Bladder microvascular endothelial cell (primary cell): ENCODE measurements at places on chromosomes 3 and 15. TPM values are rescaled to one million over a fixed set of nuclear protein-coding genes. Genes with fewer than 3 reads are reported as not detected.

The COL8A1 gene
- total RNA-seq: 86.8 and 462 TPM in 2 replicates

The LHFPL4 gene
- total RNA-seq: 0.06 TPM in 1 of 2 replicates, not detected in the other

The SYNPR gene
- total RNA-seq: not detected in 2 replicates

The CLDN18 gene
- total RNA-seq: not detected in 2 replicates

The MBNL1 gene
- 214 and 288 TPM in 2 replicates for total RNA-seq

The OR5H2 gene
- total RNA-seq: not detected in 2 replicates

The CD200R1 gene
- not detected in 2 replicates for total RNA-seq

The LTF gene
- total RNA-seq: 0.13 and 0.16 TPM in 2 replicates

The TIGIT gene
- not detected in 2 replicates for total RNA-seq
